Stimulated activated CD4-positive, alpha-beta T cell treated with anti-CD3 and anti-CD28 coated beads, Interleukin-4, amount 100 ng/mL, for 4 hours (primary cell): ENCODE measurements at places on chromosomes 5 and 9.

- DNase-seq: no peak
Observed at GRCh38 chr5:153959134-153959957, 79.4 kb downstream of the FAM114A2 start.

GRCh38 chr5:17805227-17805825, 171.1 kb downstream of the TAF11L14 start:
- no peak for DNase-seq

- no peak for DNase-seq
Observed at GRCh38 chr5:133292300-133292699, 240.5 kb downstream of the HSPA4 start.

DNA sequence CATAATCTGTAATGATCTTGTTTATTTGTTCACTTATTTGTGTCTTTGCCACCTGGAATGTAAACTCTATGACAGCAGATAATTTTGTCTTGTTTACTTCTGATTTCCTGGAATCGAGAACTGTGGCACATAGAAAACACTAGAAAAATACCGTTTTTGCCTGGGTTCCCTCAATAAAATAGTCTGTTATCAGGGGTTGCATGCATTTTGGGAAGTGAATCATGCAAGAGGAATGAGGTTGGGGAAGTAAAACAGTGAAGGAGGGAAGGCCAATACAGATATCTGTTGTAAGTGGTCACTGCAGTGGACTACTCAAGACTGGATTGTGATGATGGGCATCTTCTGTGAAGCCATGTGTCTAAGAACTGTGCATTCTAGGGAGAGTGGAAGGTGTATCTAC, 45.2 kb upstream of the IL6ST start:
- no peak for DNase-seq

- no peak for DNase-seq
Observed at GRCh38 chr5:162268694-162269481, 201.3 kb downstream of the GABRG2 start.

DNA sequence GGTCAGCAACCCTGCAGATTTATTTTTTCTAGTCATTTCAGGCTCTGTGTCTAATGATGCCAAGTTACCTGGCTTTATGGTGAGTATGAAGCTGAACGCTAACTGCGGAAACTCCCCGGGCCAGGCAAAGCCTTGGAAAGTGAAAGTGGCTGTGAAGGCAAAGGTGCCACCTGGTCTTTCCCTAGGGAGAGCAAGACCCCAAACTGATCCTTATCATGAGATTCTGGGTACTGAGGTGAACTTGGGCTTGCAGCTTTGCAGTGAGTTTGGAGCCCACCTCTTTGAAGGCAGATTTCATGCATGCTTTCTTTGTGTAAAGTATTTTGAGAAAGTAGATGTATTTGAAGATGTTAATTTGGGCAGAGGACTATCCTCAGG, 63.3 kb downstream of the CARTPT start:
- no peak for DNase-seq

DNA sequence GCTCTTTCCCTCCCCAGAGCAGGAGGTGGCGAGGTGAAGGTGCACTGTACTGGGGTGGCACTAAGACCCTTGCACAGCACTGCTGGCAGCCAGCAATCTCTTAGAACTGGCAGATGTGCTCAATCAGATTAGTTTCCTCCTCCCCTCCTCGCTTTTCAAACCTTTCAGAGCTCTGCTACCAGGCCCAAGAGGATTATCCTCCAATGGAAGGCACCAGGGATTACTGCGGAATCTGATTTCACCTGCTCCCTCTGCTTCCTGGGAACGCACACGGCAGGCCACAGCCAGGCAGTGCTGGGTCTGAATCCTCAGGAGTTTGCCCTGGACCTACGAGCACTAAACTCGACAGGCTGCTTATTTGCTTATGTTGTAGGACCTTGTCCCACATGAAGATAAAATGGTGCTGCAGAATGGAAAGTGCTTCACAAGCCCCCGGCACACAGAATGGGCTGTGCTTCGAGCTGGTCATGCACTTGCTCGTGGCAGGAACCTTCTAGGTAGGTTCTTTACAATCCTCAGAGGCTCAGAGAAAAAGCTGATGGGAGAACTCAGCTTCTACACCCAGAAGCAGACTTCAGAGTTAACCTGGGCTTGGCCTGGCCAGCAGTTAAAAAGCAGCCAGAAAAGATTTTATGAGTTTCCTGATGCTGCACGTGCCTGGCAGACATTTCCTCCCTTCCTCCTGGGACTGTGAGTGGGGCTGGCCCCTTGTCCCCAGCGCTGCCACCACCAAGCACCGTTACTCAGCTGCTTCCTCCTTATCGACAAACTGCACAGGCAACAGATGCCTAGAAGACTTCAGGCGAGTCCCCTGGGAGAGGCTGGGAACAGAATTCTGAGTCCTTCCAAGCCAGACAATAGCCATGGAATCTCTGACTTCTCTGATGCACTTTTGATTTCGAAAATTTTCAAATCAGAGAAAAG, 33.1 kb downstream of the FABP6 start:
- DNase-seq: no peak

DNA sequence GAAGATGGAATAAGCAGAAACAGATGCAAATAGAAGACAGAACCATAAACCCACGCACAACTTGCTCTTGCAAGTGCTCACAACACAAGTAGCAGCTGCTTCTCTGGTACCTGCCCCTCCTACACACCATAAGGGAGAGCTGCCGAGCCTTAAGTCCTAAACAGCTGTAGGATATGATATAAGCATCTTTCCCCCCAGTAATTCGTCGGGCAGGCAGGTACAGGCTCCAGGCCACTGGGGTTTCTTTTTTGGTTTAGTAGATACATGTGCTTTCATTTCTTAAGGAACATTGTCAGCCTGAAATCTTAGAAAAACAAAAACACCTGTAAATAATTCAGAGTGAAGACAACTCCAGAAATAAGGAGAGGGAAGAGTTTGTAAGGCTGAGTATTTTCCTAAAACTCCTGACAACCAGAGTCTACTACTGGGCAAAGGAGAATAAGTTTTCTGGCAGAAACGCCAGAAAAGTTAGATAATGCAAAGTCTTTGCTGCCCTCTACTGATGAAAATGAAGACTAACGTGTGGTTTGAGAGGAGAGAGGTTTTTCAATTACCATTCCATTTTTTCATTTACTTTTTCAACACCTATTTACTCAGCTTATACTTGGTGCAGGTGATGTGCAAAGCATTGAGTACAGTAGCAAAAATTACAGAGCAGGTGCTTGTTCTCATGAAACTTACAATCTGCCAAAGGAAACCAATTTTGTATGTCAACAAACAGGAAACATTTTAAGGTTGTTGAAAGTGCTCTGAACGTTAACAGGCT, 20.1 kb upstream of the TCERG1 start:
- no peak for DNase-seq

GRCh38 chr5:116778032-116778431, 203.4 kb upstream of the SEMA6A start:
- no peak for DNase-seq

- DNase-seq: no peak
Observed at GRCh38 chr9:70261131-70261870, 2.5 kb downstream of the SMC5 start.

DNA sequence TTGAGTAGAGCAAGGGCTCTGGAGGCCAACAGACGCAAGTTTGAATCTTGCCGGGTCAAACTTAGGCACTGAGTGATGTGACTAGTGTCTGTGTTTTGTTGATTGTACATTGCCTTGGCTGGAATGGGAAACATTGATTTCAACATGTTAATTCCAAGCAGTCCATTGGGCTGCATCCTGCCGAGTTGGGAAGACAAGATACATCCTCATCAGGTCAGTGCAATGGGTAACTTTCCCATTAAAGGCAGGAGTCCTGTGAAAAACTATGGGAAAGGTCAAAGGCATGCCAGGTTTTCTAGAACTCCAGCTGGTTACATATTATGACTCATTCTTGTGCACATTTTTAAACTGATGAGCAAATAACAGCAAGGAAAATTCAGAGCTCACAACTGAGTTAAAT, 126.5 kb upstream of the ABCA1 start:
- no peak for DNase-seq

- DNase-seq: no peak
Observed at GRCh38 chr9:138071731-138072130, 194.1 kb downstream of the CACNA1B start.

- DNase-seq: no peak
Observed at GRCh38 chr5:157130925-157131324, 11.7 kb downstream of the MED7 start.
